ENCODE measurements at places on chromosomes 16 and 17. TPM values are rescaled to one million over a fixed set of nuclear protein-coding genes. Genes with fewer than 3 reads are reported as not detected.

The ACAP1 gene
- total RNA-seq = 18.6 TPM

GRCh38 chr16:49499414-49499785, 125.8 kb downstream of the C16orf78 start:
- peak; percentile 17 for DNase-seq

DNA sequence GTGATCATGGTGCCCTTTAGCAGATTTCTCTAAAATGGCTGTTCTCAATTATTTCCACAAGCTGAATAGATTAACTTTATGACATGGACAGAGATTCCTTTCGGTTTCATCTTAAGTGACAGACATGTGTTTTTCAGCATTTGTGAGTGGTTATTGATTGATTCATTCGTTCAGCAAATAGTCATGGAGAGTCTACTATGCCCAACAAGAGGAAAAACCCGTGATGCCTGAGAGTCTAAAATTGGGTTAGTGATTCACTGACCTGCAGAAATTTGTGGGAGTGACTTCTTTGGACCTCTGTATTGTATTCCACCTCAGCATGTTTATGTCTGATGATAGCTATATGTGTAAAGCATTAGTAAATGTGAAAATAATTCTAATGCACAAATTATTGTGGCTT, 28.0 kb upstream of the DUSP14 start:
- DNase-seq = no peak

DNA sequence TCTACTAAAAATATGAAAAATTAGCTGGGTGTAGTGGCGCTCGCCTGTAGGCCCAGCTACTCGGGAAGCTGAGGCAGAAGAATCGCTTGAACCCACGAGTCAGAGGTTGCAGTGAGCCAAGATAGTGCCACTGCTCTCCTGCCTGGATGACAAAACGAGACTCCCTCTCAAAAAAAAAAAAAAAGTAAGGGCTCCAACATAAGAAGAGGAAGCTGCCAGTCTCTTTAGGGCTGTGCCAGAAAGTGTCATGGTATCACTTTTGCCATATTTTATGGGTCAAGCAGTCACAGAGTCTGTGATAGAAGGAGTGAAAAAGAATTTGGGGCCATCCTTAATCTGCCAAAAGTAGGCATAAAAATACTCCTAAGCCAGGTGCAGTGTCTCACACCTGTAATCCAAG, 1.4 kb upstream of the PIPOX start:
- DNase-seq = no peak

- DNase-seq = peak; percentile 51
Observed at GRCh38 chr17:44907729-44908470, 7.4 kb downstream of the GFAP start.
